ENCODE measurements at places on chromosomes 16 and 17. TPM values are rescaled to one million over a fixed set of nuclear protein-coding genes. Genes with fewer than 3 reads are reported as not detected.

The TBX21 gene
- total RNA-seq = not detected

DNA sequence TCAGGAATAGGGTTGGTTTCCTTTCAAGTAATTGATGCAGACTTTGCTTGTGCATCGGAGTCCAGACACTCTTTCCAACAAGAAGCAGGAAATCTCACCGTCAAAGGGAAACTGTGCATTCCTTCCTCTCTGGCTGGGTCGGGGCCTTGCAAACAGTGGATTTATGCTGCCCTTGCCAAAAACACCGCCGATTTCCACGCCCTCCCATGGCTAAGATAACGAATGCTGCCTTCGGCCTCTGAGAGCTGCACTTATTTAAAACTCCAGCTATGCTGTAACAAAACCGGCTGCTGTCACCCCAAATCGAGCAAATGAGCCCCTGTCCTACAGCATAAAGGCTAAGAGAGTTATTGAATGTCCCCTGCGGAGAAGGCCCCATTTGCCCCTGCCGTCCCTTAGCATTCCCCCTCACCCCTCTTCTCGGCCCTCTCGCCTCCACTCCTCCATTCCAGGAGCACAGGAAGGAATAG is 275.5 kb upstream of the IRX5 start:
- H3K36me3 ChIP-seq = no peaks in the 10 kb centered on the region
- H3K27ac ChIP-seq = no peak overlapping the region
- no peak for DNase-seq
- peaks cover 11% of the 10 kb centered on the region for H3K4me1 ChIP-seq
- H3K27me3 ChIP-seq = no peaks in the 10 kb centered on the region
- H3K4me3 ChIP-seq = no peak overlapping the region

The COX6A2 gene
- not detected for total RNA-seq

DNA sequence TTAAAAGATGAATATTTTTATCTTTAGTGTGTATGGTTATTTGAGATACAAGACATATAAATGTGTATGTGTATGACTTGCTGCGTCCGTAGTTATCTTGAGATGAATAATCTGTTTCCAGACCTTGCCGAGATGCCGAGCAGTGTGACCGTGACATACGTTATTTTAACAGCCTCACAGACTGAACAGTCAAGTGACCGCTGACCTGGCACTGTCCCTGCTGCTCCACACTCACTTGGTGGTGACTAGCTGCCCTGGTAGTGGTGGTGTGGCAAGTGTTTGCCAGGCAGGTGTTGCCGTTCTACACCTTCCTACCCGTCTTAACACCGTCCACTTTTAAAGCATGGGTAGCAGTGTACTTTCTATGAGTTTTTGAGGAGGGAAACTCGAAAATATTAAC is 5.0 kb downstream of the ZC3H18 start:
- peaks cover 77% of the 10 kb centered on the region for H3K36me3 ChIP-seq
- peaks cover 17% of the 10 kb centered on the region for H3K4me1 ChIP-seq
- no peaks in the 10 kb centered on the region for H3K27me3 ChIP-seq
- no peak overlapping the region for H3K4me3 ChIP-seq
- no peak overlapping the region for H3K27ac ChIP-seq

GRCh38 chr16:31270795-31271194 is 11.0 kb downstream of the ITGAM start:
- no peaks in the 10 kb centered on the region for H3K27me3 ChIP-seq
- no peak for DNase-seq
- H3K27ac ChIP-seq = no peak overlapping the region
- peaks cover 40% of the 10 kb centered on the region for H3K4me1 ChIP-seq

DNA sequence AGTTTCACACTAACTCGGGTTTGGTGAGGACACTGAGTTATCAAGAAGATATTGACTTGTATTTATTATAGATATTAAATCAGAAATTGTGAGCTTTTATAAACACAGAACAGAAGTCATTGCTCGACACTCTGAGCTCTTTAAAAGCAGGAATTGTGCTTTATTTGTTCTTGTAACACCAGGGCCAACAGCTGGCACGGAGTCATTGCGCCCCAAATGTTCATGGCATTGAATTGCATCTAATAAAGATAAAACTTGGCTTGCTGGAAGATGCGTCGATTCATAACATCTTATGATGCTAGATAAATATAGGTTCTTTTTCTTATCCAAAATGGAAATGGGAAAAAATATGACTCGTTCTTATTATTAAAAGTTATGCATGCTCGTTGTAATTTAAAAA is 11.8 kb upstream of the MLYCD start:
- peaks cover 23% of the 10 kb centered on the region for H3K27me3 ChIP-seq
- DNase-seq = no peak
- no peak overlapping the region for H3K4me3 ChIP-seq

DNA sequence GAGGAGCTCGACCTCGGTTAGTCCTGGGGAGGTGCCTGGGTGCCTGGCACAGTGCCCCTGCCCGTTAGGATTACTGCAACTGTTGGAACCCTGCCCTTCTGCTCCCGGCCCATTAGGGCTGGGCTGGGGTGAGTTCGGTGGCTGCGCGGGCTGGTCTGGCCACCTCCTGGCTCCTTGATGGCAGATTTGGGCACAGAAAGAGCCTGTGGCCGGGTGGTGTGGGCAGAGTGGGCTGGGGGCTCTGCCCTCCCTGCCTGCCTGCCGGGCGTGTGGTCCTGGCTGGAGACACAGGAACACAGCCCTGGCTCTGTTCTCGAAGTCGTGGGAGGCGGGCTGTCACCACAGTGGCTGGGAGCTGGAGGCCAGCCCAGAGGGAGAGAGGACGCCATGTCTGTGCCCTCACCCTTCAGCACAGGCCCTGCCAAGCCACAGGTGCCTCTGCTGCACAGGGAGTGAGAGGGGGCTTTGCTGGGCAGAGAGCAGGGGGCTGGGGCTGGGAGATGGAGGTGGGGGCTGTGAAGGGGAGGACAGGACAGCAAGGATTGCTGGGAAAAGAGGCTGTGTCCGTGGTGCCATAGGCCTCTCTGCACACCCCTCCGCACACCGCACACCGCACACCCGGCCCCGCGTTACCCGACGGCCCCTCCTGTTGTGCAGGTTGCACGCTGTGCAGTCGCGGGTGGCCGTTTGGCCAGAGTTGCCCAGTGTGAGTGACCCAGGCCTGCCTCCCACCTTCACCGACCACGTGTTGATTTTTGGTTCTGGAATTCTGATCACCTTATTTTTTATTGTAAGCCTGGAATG is 236.6 kb upstream of the GSE1 start:
- no peaks in the 10 kb centered on the region for H3K36me3 ChIP-seq
- H3K4me3 ChIP-seq = no peak overlapping the region

DNA sequence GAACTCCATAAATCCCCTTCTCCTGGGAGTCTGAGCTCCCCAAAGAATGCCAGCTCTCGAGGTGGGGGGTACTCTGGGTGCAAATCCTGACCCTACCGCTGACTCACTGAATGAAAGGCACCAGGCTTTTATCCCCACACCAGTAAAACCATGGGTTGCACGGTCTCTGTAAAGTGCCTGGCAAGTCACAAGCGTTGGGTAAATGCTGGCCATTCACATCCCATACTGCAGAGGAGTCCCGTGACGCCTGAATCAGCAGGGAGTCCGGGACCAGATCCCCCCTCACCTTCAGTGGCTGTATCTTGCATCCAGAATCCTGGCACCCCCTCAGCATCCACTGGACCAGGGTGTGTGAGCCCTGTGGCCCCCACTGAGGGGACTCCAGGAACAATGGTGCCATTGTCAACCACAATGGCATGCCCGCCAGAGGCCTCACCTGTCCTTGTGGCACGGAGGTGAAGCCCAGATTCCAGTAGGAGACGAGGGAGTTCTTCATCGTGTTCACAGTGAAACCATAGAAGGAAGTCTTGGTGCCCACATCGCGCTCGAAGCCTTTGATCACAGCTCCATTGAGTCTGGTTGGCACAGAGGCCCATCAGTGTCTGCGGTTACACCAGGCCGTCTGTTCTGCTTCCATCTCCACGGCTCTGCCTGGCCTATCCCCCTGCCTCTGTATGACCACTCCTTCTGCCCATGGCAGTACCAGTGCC is 13.3 kb downstream of the ST6GALNAC2 start:
- H3K4me3 ChIP-seq = no peak overlapping the region
- peaks cover 36% of the 10 kb centered on the region for H3K36me3 ChIP-seq
- peaks cover 60% of the 10 kb centered on the region for H3K4me1 ChIP-seq
- H3K27me3 ChIP-seq = no peaks in the 10 kb centered on the region
- DNase-seq = no peak

- H3K27me3 ChIP-seq = peaks cover 73% of the 10 kb centered on the region
- H3K36me3 ChIP-seq = peaks cover 7% of the 10 kb centered on the region
- no peak overlapping the region for H3K4me3 ChIP-seq
- H3K27ac ChIP-seq = no peak overlapping the region
- peaks cover 7% of the 10 kb centered on the region for H3K4me1 ChIP-seq
- no peak for DNase-seq
Observed at GRCh38 chr16:87556941-87557459, 45.3 kb upstream of the JPH3 start.
